ENCODE measurements at places on chromosomes 5 and 9. TPM values are rescaled to one million over a fixed set of nuclear protein-coding genes. Genes with fewer than 3 reads are reported as not detected.

Gene OR13C5
- total RNA-seq, result not detected

Gene DDX4
- total RNA-seq, result not detected

Gene OCLN
- total RNA-seq, result 0.26 TPM

Gene SOX30
- total RNA-seq, result not detected

Gene PKD2L2
- total RNA-seq, result not detected

Gene MYMK
- total RNA-seq, result not detected

Gene TRIO
- total RNA-seq, result 177 TPM
